ENCODE measurements at places on chromosomes 3 and 15. TPM values are rescaled to one million over a fixed set of nuclear protein-coding genes. Genes with fewer than 3 reads are reported as not detected.
A peak's percentile ranks its signal among the peaks of the same experiment; 100 is the strongest.

DNA sequence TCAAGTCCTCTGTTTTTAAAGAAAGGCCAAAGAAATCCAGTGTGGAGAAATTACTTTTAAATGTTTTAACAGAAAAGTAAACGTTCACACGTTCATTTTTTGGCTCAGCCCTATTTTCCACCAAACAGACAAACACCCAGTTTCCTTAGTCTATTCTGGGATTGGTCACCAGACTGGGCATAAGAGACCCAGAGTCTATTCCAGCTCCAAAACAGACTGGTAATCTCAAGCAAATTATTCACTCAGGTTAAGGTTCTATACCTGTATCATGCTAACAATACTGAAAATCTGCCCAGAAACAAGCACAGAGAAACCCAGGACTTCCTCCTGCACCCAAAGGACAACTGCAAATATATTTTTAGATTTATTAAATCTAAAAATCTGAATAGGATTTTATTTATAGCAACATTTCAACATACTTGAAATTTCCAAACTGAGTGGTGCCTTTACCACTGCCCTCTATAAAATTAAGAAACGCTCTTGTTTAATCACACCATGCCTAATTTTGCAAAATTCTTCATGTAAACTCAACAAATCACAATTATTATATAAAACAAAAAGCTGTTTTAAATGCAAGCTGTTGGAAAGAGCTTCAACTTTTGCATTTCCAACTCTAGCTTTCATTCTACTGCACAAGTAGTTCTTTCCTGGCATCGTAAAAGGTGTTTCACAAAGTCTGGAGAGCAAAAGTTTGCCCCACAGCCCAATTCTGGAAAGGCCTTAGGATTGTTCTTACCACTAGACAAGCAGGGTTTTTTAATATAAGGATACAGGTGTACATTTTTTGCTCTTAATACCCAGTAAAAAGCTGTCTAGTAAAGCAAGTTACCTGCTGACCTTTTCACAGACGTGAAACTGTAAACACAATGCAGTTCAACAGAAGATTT, 18.7 kb downstream of the ZNF148 start:
- peak overlapping the region; percentile 76 for H3K4me3 ChIP-seq
- peak overlapping the region; percentile 74 for H3K27ac ChIP-seq
- DNase-seq = peak; percentile 65
- H3K4me1 ChIP-seq = peaks cover 85% of the 10 kb centered on the region

DNA sequence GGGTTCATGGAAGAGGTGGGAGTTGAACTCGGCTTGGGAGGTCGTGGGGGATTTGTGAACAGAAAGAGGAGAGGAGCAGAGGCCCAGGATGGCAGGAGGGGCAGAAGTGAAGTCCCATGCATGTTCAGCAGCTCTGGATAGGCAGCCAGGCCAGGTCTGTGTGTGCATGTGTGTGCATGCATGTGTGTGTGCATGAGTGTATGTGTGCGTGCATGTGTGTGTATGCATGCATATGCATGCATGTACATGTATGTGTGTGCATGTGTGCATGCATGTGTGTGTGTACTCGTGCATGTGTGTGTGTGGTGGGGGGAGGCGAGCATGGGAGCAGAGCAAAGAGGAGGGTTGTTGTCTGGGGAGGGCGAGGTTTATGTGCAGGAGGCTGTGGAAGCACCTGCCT, 178.4 kb downstream of the RPLP1 start:
- no peaks in the 10 kb centered on the region for H3K36me3 ChIP-seq
- H3K27me3 ChIP-seq = no peaks in the 10 kb centered on the region
- DNase-seq = no peak
- no peak overlapping the region for H3K4me3 ChIP-seq
- no peak overlapping the region for H3K27ac ChIP-seq

- no peak for DNase-seq
- peaks cover 10% of the 10 kb centered on the region for H3K4me1 ChIP-seq
- H3K36me3 ChIP-seq = no peaks in the 10 kb centered on the region
- no peak overlapping the region for H3K4me3 ChIP-seq
These were observed 62.7 kb downstream of the RHCG start for GRCh38 chr15:89433686-89434085.

DNA sequence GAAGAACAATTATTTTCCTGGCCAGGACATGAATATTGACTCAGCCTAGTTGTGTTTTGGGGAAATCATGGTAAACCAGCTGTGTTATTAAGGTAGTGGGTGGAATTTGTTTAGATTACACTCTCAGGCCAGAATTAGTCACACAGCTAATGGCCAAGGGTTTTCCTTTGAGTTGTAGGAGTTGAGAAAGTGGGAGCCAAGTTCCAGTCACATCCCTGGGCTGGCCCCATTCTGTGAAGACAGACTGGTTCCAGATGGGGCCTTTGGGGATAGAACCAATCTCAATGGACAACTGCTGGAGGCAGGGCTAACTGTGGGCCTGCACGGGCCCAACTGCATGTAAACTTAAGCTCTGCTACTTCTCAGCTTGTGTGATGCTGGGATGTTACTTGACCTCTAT, 1.4 kb upstream of the RASL12 start:
- DNase-seq = no peak
- H3K4me3 ChIP-seq = no peak overlapping the region
- H3K36me3 ChIP-seq = no peaks in the 10 kb centered on the region
- no peaks in the 10 kb centered on the region for H3K27me3 ChIP-seq
- H3K27ac ChIP-seq = no peak overlapping the region

DNA sequence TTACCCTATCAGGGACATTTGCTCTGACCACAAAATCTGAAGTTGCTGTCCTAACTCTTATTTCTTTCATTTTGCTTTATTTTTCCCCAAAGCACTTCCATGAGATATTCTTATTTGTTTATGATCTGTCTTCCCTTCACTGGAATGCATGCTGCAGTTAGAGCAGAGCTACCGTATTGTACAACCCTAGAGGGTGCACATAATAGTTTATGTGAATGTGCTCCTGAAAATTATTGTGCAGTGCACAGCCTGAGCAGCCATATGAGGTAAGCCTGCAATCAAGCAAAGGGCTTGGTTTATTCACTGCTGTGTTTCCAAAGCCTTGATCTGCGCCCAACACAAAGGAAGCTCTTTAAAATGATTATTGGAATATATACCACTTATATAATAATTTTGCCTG, 120.3 kb upstream of the CADPS start:
- H3K4me3 ChIP-seq = no peak overlapping the region
- H3K27me3 ChIP-seq = no peaks in the 10 kb centered on the region
- no peaks in the 10 kb centered on the region for H3K4me1 ChIP-seq
- H3K36me3 ChIP-seq = no peaks in the 10 kb centered on the region
- H3K27ac ChIP-seq = no peak overlapping the region

- peak overlapping the region; percentile 64 for H3K4me3 ChIP-seq
- H3K4me1 ChIP-seq = peaks cover 79% of the 10 kb centered on the region
- peak; percentile 72 for DNase-seq
- H3K27me3 ChIP-seq = no peaks in the 10 kb centered on the region
- H3K36me3 ChIP-seq = peaks cover 14% of the 10 kb centered on the region
- peak overlapping the region; percentile 95 for H3K27ac ChIP-seq
These were observed 773 bp downstream of the ANKRD28 start for GRCh38 chr3:15796771-15797641.

DNA sequence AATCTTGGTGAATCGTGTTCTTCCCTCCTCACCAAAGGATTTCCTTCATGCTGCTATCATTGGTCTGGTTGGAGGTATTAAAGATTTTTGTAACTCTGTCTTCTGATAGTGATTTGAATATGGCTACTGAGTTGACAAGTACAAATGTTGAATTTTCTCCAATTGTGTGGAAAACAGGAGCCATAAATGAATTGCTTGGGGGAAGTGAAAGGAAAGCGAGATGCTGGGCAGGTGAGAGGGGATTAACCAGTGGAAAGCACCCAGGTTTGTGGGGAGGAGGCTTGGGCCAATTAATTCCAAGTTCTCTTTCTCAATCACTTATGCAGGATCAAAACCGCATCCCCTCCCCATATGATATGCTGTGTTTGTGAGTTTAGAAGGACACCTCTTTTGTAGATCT, 372.5 kb downstream of the IL20RB start:
- H3K4me3 ChIP-seq = no peak overlapping the region
- no peak overlapping the region for H3K27ac ChIP-seq
- no peaks in the 10 kb centered on the region for H3K27me3 ChIP-seq

DNA sequence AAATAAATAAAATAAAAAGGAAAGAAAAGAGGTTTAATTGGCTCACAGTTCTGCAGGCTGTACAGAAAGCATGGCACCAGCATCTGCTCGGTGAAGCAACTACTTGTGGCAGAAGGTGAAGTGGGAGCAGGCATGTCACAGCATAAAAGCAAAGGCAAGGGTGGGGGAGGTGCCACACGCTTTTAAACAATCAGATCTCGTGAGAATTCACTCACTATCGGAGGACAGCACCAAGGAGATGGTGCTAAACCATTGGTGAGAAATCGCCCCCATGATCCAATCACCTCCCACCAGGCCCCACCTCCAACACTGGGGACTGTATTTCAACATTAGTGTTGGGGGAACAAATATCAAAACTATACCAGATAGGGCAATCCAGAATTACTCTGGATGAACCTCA, 15.3 kb downstream of the SCG3 start:
- no peak overlapping the region for H3K4me3 ChIP-seq
- DNase-seq = no peak
- H3K4me1 ChIP-seq = no peaks in the 10 kb centered on the region
- H3K36me3 ChIP-seq = no peaks in the 10 kb centered on the region
- peaks cover 2% of the 10 kb centered on the region for H3K27me3 ChIP-seq

DNA sequence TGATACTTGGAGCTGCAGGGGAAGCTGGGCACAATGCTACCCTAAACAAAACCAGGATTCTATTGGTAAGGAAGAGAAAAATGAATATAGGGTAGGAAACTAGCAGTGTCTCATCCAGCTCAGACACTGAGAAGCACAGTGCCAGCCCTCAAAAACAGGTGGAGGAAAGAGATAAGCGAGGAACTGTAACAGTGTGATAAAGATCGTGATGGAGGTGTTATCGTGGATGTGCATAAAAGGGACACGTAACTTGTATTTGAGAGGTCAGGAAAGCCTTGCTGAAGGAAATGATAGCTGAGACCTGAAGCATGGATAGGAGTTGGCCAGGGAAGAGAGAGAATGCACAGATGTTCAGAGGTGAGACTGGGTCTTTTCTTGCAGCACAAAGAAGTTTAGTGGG, 27.4 kb downstream of the MIX23 start:
- H3K4me3 ChIP-seq = no peak overlapping the region
- H3K27ac ChIP-seq = no peak overlapping the region
- H3K4me1 ChIP-seq = no peaks in the 10 kb centered on the region
- H3K36me3 ChIP-seq = peaks cover 24% of the 10 kb centered on the region
- no peak for DNase-seq

- no peak for DNase-seq
- H3K27ac ChIP-seq = no peak overlapping the region
- no peaks in the 10 kb centered on the region for H3K27me3 ChIP-seq
- H3K36me3 ChIP-seq = peaks cover 29% of the 10 kb centered on the region
- H3K4me1 ChIP-seq = no peaks in the 10 kb centered on the region
- H3K4me3 ChIP-seq = no peak overlapping the region
These were observed 143.5 kb downstream of the ADAM10 start for GRCh38 chr15:58605931-58606530.

GRCh38 chr3:141845407-141846049, 30.9 kb upstream of the ATP1B3 start:
- H3K4me1 ChIP-seq = no peaks in the 10 kb centered on the region
- H3K27ac ChIP-seq = no peak overlapping the region
- peak; percentile 59 for DNase-seq
- no peaks in the 10 kb centered on the region for H3K27me3 ChIP-seq

The LMAN1L gene
- total RNA-seq = 4.3 TPM

The PBRM1 gene
- 53.3 TPM for total RNA-seq

The SLC28A1 gene
- not detected for total RNA-seq

Measured in Karpas-422 (cell line).